Heart left ventricle (tissue), 16 donors: ENCODE measurements at places on chromosomes 5 and 9. TPM values are rescaled to one million over a fixed set of nuclear protein-coding genes. Genes with fewer than 3 reads are reported as not detected.

The SLC45A2 gene
- total RNA-seq = not detected

The ISL1 gene
- total RNA-seq = not detected

The TMED7 gene
- total RNA-seq = 97.5 TPM

GRCh38 chr5:157558681-157559080 lies 16.9 kb downstream of the ADAM19 start:
- peaks cover 79% of the 10 kb centered on the region for H3K4me1 ChIP-seq
- no peaks in the 10 kb centered on the region for H3K27me3 ChIP-seq
- no peaks in the 10 kb centered on the region for H3K36me3 ChIP-seq
- no peak for DNase-seq
- no peak overlapping the region for H3K4me3 ChIP-seq

GRCh38 chr9:84703793-84704192 lies 34.3 kb downstream of the NTRK2 start:
- DNase-seq = no peak
- H3K4me3 ChIP-seq = no peak overlapping the region
- H3K27me3 ChIP-seq = no peaks in the 10 kb centered on the region
- H3K4me1 ChIP-seq = no peaks in the 10 kb centered on the region
